ENCODE measurements at places on chromosomes 7 and 10.

DNA sequence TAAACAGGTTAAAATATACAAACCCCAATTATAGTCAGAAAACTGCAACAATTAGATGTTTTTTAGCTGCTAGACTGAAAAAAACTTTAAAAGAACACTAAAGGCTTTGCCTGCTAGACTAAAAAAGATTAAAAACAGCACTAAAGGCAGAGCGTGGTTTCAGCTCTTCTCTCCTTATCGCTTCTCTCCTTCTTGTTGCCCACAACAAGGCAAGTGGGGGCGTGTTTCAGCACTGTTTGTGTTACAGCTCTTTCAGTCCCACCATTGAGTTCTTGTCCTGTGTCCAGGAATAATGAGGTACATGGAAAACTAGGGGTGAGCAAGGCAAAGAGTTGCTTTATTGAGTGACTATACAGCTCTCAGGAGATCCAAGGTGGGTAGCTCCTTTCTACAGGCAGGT is 112.3 kb downstream of the HPSE2 start:
- DNase-seq: no peak

GRCh38 chr7:95470452-95470851 is 15.3 kb upstream of the ASB4 start:
- peak; percentile 81 for DNase-seq

- no peak for DNase-seq
Observed at GRCh38 chr7:5657901-5658300, 123.6 kb downstream of the RNF216 start.

GRCh38 chr10:101536800-101537199 is 51.3 kb downstream of the POLL start:
- DNase-seq: peak; percentile 53

GRCh38 chr10:75624638-75625037 is 193.2 kb downstream of the LRMDA start:
- DNase-seq: no peak

GRCh38 chr10:88386204-88386788 is 196.8 kb downstream of the RNLS start:
- peak; percentile 30 for DNase-seq

GRCh38 chr10:85665681-85666080 is 700.9 kb downstream of the GRID1 start:
- no peak for DNase-seq

GRCh38 chr10:70662362-70663220 is 9.7 kb upstream of the ADAMTS14 start:
- DNase-seq: no peak

DNA sequence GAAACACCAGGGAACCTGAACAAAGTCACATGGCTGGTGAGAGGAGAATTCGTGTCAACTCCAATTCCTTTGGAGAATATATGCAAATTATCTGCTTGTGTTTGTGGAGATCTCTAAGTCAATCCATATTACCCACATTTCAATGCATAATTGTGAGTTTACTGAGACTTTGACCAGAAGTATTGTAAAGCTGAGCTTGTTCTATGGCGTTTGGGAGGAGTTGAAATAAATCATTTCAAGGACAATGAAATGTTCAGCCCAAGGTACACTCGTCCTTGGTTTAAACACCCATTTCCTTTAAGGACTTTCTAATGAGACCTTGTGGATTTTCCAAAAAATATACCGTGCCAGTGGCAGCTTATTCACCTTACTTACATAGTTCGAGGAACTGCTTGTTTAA is 186.6 kb upstream of the HDAC9 start:
- DNase-seq: no peak

DNA sequence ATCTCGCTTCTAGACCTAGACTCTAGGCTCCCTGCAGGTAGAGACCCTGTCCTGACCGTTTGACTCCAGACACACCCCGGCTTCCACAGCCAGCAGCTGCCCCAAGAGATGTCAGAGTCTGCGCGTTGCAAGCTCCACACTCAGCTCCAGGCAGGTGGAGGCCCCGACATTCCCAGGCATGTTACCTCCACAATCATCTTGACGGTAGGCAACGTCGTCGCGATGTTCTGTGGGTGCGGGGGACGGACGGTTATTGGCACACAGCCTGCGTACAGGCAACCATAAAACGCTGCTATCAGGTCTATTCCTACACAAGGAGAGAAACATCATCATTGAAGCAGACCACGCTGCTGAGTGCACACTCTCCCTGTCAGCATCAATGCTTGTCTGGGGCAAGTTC is 213.2 kb downstream of the ZMYND11 start:
- no peak for DNase-seq

- DNase-seq: no peak
Observed at GRCh38 chr10:106424054-106424453, 740.5 kb downstream of the SORCS1 start.

- DNase-seq: no peak
Observed at GRCh38 chr10:129951101-129951969, 12.7 kb downstream of the EBF3 start.

DNA sequence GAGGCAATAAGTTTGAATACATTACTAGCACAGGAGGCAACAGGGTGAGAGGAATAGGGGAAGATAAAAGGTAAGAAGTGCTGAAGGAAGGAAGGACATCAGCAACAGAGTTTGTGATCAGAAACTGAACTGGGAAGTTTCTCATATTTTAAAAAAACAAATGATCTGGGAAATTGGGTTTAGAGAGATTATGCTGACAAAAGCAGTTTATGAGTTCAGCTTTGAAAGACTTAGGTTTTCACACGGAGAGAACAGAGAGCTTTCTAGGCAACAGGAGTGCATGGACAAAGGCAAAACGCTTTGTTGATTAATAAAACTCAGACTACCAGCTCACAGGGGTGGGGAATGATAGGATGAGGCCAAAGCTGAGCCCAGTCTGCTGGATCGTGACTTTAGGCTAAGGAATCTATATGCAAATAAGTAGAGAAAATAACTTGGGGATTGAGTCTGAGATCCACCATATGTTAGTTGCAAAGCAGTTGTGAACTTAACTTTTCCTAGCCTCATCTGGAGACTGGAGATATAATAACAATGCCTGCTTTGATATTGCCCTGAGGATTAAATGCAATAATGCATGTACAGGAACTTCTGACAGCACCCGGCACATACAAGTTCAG is 4.2 kb downstream of the OSBPL3 start:
- no peak for DNase-seq

- DNase-seq: no peak
Observed at GRCh38 chr7:424961-425793, 94.5 kb downstream of the PDGFA start.

GRCh38 chr7:82080254-82080927 is 310.5 kb upstream of the HGF start:
- DNase-seq: no peak

- DNase-seq: no peak
Observed at GRCh38 chr10:94199565-94199964, 163.2 kb downstream of the NOC3L start.

GRCh38 chr7:94445696-94446194 is 51.0 kb downstream of the COL1A2 start:
- no peak for DNase-seq

GRCh38 chr10:24313283-24313682 is 104.3 kb downstream of the KIAA1217 start:
- DNase-seq: no peak

DNA sequence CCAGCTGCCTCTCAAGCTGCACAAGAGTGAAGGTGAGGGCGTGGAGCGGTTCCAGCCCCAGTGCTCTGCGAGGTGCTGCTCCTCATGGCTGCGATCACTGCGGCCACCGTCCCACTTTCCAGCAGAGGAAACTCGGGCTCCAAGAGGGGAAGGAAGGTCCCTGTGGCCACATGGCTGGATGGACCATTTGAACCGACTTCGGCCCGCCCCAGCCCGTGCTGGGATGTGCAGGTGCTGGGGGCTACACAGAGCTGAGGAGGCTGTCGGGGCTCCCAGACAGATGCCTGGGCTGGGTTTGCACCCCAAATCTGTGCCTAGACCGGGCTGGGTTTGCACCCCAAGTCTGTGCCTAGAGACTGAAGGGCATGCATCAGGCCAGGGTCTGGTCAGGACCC is 186.6 kb downstream of the DNAJB6 start:
- DNase-seq: no peak

DNA sequence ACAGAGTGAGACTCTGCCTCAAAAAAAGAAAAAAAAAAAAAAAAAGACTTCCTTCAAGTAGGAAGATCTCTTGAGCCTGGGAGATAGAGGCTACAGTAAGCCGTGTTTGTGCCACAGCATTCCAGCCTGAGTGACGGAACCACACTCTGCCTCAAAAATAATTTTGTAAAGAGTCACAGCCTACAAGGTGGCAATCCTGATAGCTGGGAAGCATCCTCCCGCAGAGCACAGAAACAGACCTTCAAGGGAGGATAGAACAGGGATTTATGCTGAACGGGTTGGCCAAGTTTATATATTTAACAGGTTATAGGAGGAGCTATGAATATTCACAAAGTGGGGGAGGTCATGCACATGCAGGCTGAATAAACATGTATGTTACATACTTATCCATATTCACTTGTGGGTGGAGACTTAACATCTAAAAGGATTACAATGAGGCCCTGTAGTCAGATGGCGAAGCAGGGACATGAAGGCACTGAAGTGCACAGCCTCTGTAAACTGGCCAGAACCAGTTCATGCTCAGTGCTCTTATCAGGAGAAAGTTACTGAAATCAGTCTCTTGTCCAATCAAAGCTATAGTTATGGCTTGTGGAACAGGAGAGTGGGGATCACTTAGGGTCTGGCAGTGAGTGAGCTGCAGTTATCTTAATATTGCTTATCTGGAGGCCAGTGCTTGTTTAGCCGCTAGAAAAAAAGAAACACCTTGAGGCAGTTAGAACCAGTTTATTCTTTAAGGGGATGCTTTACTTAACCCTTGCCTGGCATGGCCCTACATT is 6.8 kb downstream of the LMBR1 start:
- no peak for DNase-seq

GRCh38 chr7:28272461-28272877 is 91.9 kb upstream of the JAZF1 start:
- peak; percentile 82 for DNase-seq

DNA sequence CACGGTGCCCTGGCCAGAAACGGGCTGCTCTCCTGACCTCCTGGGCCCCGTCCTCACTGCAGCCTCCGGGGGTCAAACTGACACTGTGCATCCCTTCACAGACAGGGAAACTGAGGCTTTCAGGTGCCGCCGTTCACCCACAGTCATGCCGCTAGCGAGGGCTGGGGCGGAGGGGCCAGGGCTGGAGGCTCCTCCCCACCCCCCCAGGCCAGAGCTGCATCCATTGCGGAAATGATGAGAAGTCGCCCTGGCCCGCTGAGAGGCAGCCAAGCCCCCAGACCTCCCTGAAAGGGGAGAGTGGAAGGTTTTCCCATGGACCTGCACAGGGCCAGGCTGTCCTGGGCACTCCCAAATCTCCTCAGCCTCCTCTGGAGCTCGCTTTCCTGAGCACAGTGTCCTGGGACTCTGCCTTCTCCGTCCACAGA is 16.5 kb upstream of the INPP5A start:
- no peak for DNase-seq

GRCh38 chr10:47040041-47040491 is 128.8 kb downstream of the PTPN20 start:
- DNase-seq: no peak

- no peak for DNase-seq
Observed at GRCh38 chr7:117862378-117862777, 10.9 kb downstream of the CTTNBP2 start.

GRCh38 chr7:94907026-94907810 is at the start of gene PPP1R9A:
Gene PPP1R9A, plus strand, starts transcription at chr7:94907594. Its CDS starts 2,520 bp downstream, at chr7:94910114.
- no peak for DNase-seq

DNA sequence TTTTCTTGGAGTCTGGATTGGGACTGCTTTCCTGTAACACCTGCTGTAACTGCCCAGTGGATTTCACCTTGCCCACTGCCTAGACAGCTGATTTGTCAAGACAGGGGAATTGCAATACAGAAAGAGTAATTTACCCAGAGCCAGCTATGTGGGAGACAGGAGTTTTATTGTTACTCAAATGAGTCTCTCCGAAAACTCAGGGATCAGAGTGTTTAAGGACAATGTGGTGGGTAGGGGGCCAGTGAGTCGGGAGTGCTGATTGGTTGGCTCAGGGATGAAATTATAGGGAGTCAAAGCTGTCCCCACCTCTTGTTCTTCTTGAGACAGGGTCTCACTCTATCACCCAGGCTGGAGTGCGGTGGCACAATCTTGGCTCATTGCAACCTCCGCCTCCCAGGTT is 25.2 kb upstream of the BNIP3 start:
- DNase-seq: no peak

GRCh38 chr10:110091830-110092229 is 84.0 kb downstream of the ADD3 start:
- DNase-seq: no peak

GRCh38 chr7:94069162-94069739 is 65.1 kb upstream of the BET1 start:
- DNase-seq: no peak

DNA sequence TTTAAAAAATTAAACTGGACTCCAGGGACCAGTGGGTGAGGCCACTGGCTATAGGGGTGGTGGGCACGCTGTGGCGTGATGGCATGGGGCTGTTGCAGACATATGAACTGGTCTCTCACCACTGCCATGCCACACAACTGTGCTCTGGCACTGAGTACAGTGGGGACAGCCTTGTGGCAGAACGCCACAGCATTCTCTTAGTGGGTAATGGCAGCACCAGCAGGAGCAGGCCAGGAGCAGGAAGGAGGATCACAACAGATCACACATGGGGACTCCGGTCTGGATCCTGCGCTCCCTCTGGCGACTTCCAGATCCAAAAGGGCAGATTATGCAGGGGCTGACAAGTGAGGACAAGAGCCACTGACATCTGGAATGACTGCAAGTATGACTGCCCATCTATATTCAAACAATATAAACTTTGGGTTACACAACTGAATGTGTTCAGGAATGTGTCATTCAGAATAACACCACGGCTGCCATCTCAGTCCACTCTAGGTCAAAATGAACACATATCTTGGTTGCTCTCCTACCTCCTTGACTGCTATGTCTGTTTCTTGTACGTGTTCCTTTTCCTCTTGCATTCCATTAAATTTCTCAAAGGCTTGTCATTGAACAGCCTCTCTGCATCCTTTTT is 176.0 kb downstream of the KMT2E start:
- no peak for DNase-seq

GRCh38 chr7:39644170-39644569 is 20.8 kb downstream of the RALA start:
- DNase-seq: no peak

- peak; percentile 88 for DNase-seq
Observed at GRCh38 chr10:70715853-70716795, 43.8 kb downstream of the ADAMTS14 start.

DNA sequence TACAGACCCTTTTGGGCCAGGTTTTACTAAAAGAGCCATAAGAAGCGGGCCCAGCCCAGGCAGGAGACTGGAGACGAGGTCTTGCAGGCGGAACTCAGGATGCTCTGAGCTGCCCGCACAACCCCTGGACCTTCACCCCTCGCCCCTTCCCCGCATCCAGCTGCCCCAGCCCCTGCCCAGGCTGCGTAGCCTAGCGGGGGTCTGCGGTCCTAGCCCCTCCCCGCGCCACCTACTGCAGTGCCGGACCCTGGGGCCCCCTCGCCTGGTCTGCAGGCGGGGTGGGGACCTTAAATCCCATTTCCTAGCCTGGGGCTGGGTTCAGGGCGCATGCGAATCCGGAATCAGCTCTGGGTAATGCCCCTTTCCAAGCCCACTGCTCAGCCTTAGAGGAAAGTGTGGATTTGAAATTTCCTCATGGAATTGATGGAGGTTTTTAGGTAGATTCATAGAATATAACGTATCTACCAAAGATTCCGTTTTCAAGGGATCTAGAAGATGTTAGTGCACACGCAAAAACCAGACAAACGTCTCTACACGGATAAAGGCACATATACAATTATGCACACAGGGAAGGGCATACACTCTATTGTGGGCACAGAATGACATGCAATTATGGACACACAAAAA is 546 bp upstream of the HOXA3 start:
- no peak for DNase-seq

- DNase-seq: peak; percentile 78
Observed at GRCh38 chr10:83990126-83990525, 149.2 kb upstream of the GHITM start.

- DNase-seq: no peak
Observed at GRCh38 chr7:24501009-24501408, 72.2 kb upstream of the PALS2 start.
